Astrocyte (in vitro differentiated cells and primary cell): ENCODE measurements at places on chromosomes 7 and 10. TPM values are rescaled to one million over a fixed set of nuclear protein-coding genes. Genes with fewer than 3 reads are reported as not detected.

DNA sequence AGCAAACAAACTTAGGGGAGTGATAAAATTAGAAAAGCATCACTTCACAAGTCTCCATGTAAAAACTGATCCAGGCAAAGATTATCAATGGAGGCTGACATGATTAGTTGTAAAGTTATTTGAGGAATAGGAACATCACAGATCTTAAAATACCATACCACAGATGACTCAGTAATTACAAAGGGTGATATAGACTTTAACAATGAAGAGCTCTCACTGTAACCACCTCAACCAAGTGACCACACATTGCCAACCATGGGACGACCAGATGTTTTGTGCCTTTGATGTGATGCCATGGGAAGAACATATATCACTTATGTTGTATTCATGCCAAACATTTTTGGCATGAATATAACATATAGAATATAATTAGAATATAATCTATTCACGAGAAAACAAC lies 11.7 kb downstream of the AASS start:
- peak; percentile 78 for DNase-seq

DNA sequence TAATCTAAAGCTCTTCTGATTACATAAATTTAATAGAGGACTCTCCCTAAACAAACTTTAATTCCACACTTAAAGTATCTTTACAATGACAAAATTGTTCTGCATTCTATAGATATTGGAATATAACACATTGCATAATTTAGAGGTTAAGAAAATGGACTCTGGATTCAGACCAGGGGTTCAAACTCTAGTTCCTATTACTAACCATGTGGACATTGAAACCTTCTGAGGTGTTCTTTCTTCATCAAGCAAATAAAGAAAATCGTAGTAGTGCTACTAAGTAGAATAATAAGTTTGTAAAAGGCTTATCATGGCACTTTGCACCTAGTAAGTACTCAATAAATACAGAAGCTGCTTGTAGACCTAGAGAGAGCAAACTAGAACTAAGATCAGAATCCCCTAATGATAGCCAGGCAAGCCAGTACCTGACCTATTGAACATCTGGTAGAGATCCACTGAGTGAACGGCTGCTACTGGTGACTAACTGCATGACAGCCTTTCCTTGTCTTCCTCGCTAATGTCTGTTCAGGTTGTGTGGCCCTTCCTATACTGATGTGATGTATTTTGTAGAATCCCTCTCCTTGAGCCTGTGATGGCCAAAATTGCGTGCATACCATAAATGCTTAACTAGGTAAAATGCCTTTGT lies 430.3 kb downstream of the KCNMA1 start:
- DNase-seq: no peak

DNA sequence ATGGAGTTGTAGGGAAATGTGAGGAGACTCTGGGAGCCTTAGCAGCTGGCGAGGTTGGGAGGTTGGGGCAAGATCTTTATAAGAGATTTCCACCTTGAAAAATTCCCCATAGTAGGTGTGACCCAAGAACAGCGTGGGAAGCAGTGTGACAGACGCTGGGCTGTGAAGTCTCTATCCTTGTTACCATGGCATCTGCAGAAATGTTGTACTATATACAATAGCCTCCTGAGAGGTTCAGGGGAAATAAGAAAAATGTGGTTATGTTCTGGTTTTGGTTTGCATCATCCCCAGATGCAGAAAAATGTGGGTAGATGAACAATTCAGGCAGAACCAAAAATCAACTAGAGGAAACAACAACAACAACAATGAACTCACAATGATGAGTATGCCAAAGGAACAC lies 498.6 kb downstream of the SH2D4B start:
- DNase-seq: no peak

DNA sequence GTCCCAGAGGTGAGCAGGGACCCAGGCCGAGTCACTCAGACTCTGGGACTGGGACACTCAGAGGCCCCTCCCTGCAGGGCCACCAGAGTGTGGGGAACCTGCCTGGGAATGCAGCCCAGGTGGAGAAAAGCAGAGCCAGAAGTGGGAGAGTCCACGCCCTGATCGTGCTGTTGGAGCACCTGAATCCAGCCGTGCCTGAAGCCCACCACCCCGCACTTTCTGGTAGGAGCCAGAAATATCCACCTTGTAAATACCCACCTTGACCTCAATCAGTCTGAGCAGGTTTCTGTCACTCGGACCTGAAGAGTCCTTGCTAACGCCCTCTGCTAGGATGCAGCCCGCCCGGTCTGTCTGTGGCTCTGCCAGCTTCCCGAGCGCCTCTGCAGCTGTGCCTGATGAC lies 86.7 kb downstream of the PDGFA start:
- DNase-seq: no peak

GALNT17 gene
- total RNA-seq: 5.7 and 7.8 TPM in 2 replicates

- DNase-seq: no peak
These were observed 3.3 kb downstream of the TMEM229A start for GRCh38 chr7:124029396-124030188.
